Activated gamma-delta T cell treated with anti-CD3 and anti-CD28 coated beads, Interleukin-2, amount 50 U/mL, for 16 hours (primary cell): ENCODE measurements at places on chromosomes 12 and 14.

- no peak for DNase-seq
Measured at GRCh38 chr14:99192830-99193229, 79.2 kb downstream of the BCL11B start.

- no peak for DNase-seq
Measured at GRCh38 chr12:52010152-52010622, 3.4 kb downstream of the TAMALIN start.

DNA sequence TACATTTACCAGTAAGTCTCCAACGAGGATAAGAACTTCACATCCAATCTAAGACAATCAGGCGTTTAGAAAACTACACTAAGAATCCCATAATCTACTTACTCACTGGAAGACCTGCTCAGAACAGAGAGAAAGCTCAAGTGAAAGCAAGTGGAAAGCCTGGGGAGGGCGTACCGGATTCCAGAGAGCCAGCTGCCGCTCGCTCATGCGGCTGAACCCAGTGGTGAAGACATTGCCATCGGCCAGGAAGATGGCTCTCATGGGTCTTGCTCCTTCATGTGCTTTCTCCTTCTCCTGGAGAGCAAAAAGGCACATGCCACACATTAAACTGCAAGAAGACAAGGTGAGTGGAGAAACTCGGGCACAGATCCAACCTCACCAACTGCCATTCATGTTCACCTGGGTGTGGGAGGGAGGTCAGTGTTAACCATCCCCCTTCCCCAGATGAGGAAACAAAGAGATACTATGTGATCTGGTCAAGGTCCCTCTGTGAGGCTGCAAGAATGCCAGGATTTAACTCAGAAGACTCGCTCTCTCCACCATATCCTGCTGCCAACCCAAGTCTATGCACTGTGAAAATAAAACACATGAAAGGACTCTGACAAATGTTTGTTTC lies 23.5 kb upstream of the SELPLG start:
- DNase-seq: no peak

GRCh38 chr14:34018564-34019244 lies 67.8 kb upstream of the EGLN3 start:
- no peak for DNase-seq

- no peak for DNase-seq
Measured at GRCh38 chr12:102169922-102170621, 27.6 kb downstream of the PMCH start.

GRCh38 chr12:89386138-89386537 lies 33.8 kb upstream of the DUSP6 start:
- no peak for DNase-seq

DNA sequence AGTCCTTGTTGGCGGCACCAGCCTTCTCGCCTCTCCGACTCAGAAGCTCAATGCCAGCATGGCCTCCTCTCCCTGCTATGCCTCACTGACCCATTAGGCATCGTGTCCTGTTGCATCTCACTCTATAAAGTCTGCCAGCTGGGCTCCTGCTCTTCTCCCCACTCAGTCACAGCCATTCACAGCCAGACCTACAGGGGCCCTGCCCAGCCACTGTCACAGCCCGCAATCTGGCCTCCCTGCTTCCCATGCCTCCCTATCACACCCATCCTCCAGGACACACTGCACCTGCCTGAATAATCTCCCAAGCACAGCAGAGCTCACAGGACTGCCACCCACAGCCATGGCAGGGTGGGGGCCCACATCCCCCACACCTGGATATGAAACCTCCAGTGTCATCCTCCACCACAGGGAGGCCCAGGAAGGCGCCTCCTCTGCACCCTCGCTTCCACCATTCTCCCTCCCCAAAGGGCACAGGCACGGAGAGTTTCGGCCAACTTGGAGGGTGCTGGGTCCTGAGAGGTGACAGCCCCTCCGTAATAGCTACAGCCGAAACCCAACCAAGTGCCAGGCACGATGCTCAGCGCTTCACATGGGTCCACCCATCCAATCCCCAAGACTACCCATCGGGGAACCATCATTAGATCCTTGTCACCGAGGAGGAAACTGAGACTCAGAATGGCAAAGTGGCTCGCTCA lies 370.3 kb downstream of the BCL11B start:
- DNase-seq: no peak

- no peak for DNase-seq
Measured at GRCh38 chr12:43352001-43352400, 200.0 kb downstream of the ADAMTS20 start.

DNA sequence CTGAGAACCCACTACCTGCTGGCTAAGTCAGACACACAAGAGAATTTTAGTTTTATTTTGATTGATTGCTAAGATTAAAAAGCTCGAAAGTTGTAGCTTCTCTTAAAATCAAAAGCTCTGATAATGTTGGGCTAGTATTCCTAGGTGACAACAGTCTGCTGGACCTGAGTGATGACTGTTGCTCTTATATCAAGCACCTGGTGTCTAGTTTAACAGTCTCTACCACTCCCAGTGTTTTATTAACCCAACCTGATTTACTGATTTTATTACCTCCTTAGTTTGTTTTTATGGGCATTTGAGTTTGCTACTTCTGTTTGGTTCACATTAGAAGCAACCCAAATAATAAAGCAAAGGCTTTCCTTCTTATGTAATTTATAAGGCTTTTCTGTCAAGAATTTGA lies 41.8 kb downstream of the ATP6V1D start:
- no peak for DNase-seq

- DNase-seq: no peak
Measured at GRCh38 chr14:99768381-99768780, 24.8 kb upstream of the EML1 start.

GRCh38 chr12:88982694-88983093 lies 369.6 kb downstream of the DUSP6 start:
- DNase-seq: no peak

- DNase-seq: no peak
Measured at GRCh38 chr12:88310666-88311065, 168.6 kb downstream of the TMTC3 start.

- DNase-seq: no peak
Measured at GRCh38 chr12:113428482-113428881, 6.3 kb downstream of the SDSL start.

DNA sequence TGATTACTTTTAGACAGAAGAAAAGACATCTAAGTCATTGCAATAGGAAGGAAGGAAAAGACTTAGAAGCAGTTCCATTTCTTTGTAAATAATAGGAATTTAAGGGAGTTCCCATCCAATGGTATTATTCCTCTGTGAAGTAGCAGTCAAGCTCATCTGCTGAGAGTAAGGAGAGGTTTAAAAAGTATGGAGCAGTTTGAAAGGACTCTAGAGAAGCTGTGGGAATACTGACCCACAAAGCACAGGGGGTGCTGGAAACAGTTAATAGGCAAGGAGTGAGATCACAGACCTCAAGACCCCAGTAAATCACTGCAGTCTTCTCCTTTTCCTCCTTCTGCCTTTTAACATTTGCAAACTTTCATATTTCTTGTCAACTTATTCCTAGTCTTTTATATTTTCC lies 428.5 kb downstream of the ADAMTS20 start:
- no peak for DNase-seq

- no peak for DNase-seq
Measured at GRCh38 chr12:119649202-119649808, 18.6 kb upstream of the PRKAB1 start.

GRCh38 chr14:24255931-24256711 lies 6.9 kb downstream of the TGM1 start:
- DNase-seq: no peak

GRCh38 chr12:16349131-16349460 lies 1.7 kb downstream of the MGST1 start:
- DNase-seq: no peak

- DNase-seq: no peak
Measured at GRCh38 chr14:99945732-99946651, 119.2 kb upstream of the EVL start.

GRCh38 chr14:65606460-65606859 lies 193.9 kb downstream of the FUT8 start:
- no peak for DNase-seq

DNA sequence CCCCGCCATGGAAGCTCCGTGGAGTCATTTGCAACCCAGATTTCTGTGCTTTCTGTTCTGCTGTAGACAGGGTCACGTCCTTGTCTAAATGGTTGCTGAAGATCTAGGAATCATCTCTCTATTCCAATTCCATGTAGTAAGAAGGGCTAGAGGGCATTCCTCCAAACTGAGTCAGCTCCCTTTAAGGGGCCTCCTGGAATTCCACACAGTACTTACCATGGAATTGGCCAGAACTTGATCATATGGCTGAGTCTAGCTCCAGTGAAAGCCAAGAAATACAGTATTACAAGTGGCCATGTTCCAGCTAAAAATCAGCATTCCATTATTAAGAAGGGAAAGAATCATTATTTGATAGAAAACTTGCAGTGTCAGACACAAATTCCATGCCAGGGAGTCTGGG lies 171.9 kb downstream of the PRKCH start:
- no peak for DNase-seq

GRCh38 chr12:53344824-53345485 lies 8.8 kb upstream of the SP7 start:
- DNase-seq: peak; percentile 56

- no peak for DNase-seq
Measured at GRCh38 chr12:68267892-68268396, 14.5 kb upstream of the IL22 start.

DNA sequence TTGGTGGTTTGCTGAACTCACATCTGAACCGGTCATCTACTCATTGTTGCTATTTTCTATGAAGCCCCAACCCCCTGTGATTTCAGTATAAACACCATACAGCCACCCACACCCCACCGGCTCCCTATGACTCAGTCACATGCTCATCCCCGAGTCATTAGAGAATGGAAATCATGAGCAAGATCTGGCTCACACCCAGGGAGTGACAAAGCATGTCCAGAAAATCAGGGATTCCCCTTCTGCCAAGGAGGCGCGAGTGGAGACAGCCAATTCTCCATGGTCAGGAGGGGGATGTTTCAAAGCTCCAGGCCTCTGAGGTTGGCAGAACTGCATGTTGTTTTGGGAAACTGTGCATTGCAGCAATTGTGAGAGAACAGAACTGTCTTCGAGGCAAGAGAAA lies 657.5 kb upstream of the TBX3 start:
- DNase-seq: no peak
